ENCODE measurements at places on chromosomes 7 and 10. TPM values are rescaled to one million over a fixed set of nuclear protein-coding genes. Genes with fewer than 3 reads are reported as not detected.
A peak's percentile ranks its signal among the peaks of the same experiment; 100 is the strongest.

CACNB2 gene
- total RNA-seq = 0.13 TPM

MBL2 gene
- not detected for total RNA-seq

GRCh38 chr7:36439624-36440023 lies 50.0 kb downstream of the ANLN start:
- no peak for DNase-seq

DNA sequence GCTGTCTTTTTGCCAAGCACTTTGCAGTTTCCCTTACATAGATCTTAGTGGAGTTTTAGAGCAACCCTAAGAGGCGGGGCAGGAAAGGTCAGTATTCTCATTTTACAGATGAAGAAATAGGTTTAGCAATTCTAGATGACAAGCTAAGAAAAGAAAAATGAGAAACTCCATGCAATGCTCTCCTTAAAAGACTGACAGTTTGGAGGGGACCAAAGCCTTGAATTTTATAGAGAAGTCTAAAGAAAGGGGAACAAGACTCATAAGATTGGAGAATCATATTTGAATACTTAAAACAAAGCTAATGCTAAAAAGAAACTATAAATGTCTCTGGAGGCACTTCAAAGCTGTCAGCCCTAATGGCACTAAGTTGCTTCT lies 19.6 kb downstream of the CEP55 start:
- DNase-seq = no peak

DNA sequence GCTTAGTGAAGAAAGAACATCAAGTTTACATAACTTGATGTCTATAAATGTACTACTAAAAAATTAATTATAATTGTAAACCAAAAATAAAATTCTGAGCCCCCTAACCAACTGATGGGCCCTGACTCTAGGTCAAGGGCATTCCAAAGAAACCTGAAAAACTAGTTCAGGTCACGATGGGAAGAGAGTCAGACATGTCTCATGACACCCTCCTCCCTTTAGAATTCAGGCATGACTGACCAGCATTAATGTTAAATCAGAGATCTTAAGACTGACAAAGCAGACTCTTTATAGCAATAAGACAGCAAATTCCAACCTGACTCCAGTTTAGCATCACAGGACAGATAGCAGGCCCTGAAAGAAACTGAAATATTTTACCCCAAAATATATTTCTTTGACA lies 21.6 kb upstream of the OTUD1 start:
- DNase-seq = peak; percentile 59

GRCh38 chr7:2008936-2009540 lies 223.7 kb downstream of the MAD1L1 start:
- DNase-seq = no peak

DNA sequence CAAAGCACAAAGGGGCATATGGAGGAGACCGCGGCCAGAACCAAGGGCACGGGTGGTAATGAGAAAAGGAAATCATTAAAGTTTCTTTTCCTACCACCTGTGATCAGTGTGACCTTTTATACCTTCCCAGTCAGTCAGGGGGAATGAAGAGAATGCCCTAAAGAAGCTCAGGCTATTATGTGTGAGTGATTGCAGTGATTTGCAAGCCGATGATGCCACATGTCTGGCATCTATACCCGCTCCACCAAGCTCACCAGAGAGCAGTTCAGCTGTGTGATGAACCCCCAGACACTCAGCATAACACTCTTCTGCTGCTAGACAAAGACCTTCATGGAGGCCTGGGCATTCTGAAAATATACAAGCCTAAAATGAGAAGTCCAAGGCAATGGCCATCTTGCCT lies 106.2 kb upstream of the AGK start:
- no peak for DNase-seq

CNTNAP2 gene
- 0.26 TPM for total RNA-seq

DNA sequence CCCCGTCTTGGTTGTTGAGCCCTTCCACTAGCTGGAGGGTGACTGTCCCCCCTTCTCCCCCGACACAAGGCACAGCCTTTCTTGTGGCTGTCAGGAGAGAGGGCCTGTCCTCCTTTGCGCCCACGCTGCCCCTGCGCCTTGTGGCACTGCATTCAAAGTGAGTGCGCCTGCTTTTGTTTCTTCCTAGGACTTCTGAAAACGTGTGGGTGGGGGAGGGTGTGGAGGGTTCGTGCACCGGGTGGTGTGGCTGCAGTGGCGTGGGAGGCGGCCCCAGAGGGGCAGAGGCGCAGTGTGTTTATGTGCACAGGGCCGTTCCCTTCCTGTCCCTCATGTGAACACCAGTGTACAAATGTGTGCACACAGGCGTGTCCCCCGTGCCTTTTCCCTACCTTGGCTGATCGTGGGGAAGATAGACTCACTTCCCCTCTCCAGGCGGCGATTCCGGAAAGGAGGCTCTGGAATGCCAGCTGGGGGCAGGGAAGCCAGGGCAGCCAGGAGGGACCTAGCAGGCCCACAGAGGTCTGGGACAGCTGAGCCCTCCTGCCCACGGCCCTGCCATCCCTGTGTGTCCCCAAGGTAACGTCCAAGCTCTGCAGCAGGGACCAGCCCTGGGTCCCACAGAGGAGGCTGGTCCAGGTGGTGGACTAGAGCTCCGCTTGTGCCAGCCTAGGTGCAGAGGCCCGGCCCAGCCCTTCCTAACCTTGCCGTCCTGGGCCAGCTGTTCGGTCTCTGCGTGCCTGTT lies 88.8 kb downstream of the LHPP start:
- no peak for DNase-seq

DNA sequence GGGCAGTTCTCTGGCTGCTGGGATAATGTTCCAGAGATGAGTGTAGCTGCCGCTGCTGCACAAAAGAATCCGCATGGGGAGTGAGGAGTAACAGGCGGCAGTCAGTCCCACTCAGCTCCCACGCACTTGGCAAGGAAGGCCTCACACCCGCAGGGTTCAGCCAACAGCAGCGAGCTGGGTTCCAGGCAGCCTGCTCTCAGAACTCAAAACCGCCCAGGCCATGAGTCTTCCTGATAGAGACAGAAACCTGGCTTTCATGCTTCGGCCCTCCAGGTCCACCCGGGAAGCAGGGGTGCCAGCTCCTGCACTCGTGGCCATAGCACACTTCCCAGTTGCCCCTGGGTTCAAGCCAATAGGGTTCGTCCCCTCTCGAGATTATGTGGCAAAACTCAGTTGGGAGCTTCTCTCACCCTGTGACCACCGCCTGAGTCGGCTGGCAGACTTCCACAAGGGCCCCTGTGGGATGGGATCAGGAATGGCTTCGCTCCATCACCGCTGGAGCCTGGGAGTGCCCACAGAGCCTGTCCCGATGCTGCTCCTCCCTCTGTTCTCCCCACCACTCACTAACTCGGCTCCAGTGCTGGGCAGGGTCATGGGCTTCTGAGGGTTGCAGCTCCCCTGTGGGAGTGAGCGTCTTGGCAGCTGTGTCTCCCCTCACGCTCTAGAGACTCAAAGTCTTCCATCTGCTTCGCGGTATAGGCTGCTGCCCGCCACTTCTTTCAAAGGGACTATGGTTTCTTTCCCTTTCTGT lies 20.6 kb downstream of the CLRN3 start:
- peak; percentile 75 for DNase-seq

DNA sequence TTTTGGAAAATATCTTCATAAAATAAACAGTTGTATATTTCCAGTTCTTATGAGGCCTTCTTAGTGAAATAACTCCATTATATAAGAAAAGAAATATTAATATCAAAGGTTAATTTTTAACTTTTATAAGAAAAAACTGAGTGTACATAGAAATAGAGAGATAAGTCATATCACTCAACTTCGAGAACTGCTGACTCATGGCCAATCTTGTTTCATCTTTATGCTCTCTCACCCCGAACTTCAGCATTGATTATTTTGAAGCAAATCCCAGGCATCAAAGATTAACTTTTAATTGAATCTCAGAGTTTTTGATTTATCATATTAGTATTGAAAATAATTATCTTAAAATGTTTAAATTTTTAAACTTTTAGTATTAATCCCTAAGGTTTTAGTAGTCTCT lies 527.1 kb downstream of the GFRA1 start:
- DNase-seq = no peak

- DNase-seq = no peak
Observed at GRCh38 chr7:2529161-2530070, 9.8 kb downstream of the LFNG start.

SMKR1 gene
- 1.3 TPM for total RNA-seq

DNA sequence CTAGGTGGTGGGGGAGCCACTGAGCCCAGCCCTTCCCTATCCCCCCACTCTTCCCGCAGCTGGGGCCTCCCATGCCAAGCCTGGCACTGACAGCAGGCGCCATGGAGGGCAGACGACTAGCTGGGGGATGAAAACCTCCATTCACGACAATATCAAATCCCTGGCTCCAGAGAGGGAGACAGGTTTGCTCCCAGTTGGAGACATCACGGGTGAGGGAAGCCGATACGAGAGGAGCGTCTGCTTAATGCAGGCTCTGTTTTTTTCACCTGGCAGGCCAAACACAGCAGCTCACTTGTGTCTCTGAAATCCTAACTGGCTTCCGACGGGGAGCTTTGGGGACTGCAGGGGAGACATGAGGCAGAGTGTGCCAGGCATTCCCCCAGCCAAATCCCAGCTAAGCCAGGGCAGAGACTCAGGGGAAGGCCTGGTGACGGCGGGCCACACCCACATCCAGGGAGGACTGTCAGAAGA lies 307.4 kb upstream of the ZMIZ1 start:
- DNase-seq = no peak

RAMP3 gene
- total RNA-seq = not detected

WEE2 gene
- total RNA-seq = not detected

GNAT3 gene
- not detected for total RNA-seq

- no peak for DNase-seq
Observed at GRCh38 chr7:87552351-87552900, 48.3 kb downstream of the ABCB1 start.

- DNase-seq = no peak
Observed at GRCh38 chr10:10482613-10483012, 535.1 kb upstream of the CELF2 start.

DNA sequence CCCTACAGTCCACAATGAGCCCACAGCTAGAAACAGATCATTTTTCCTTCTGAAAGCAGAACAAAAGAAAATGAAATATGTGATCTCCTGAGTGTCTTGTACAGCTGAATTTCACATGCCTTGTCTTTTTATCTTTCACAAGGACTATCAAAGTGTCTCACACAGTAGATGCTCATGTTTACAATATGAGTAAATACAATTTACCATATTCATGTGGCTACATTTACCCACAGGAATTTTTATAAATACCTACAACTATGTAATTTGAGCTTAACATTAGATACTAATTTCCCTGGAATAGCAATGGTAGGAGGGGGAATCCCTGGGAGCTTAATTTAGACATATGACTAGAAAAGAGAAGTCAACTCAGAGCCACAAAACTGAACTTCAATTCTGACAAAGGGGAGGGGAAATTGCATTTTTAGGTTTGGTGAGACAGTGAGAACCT lies 186.2 kb downstream of the MACC1 start:
- DNase-seq = peak; percentile 35

- DNase-seq = no peak
Observed at GRCh38 chr10:92181575-92181974, 109.3 kb downstream of the CPEB3 start.

Data from bronchial epithelial cell (primary cell).